ENCODE measurements at places on chromosomes 16 and 17.

GRCh38 chr16:19215705-19216104 is 47.7 kb downstream of the SYT17 start:
- DNase-seq = no peak

- DNase-seq = peak; percentile 14
Measured at GRCh38 chr16:55257966-55258613, 65.9 kb upstream of the IRX6 start.

GRCh38 chr17:41010441-41010840 is 1.5 kb upstream of the KRTAP3-1 start:
- no peak for DNase-seq

- DNase-seq = no peak
Measured at GRCh38 chr16:27499659-27500055, 50.1 kb downstream of the GTF3C1 start.

DNA sequence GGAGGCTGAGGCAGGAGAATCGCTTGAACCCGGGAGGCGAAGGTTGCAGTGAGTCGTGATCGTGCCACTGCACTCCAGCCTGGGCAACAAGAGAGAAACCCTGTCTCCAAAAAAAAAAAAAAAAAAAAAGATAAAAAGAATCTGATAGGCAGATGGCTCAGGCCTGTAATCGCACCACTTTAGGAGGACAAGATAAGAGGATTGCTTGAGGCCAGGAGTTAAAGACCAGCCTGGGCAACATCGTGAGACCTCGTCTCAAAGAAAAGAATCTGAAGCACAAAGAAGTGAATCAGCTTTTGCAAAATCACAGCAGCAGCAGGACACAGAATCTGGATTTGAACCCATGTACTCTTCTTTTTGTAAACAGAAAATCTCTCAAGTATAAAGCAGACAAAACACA is 7.6 kb downstream of the NOB1 start:
- DNase-seq = no peak

- no peak for DNase-seq
Measured at GRCh38 chr16:66467611-66468010, 40.5 kb downstream of the BEAN1 start.

- DNase-seq = peak; percentile 64
Measured at GRCh38 chr17:44363613-44364159, at the start of gene FAM171A2. Gene FAM171A2 (minus strand): TSS chr17:44363853. CDS start chr17:44363714, 139 bp downstream.

DNA sequence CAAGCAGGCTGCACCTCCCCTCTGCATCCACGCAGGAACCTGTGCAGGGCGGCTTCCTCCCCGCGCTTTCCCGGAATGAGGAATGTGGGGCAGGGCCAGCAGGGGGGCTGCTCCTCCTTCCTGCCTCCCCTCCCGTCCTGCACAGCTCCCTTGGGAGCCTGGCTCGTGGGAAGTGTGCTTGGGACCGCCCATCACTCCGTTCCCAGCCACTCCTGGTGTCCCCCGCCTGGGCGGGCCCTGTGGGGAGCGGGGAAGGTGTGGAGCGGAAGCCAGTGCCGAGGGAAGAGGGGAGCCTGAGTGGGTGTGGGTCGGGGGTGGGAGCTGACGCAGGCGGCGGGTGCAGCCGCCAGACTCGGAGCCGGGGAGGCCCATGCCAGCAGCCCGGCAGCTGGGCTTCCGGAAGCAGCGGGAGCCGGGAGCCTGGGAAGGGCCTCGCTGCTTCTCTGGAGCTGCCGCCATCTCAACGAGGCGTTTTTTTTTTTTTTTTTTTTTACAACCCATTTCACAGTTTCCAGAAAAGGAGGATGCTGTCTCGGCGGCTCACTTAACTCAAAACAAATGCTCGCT is 24.1 kb downstream of the BAHCC1 start:
- peak; percentile 79 for DNase-seq

GRCh38 chr17:50638966-50639713 is 4.5 kb downstream of the ABCC3 start:
- DNase-seq = peak; percentile 84

All from NCI-H446 (cell line).